ENCODE measurements at places on chromosomes 16 and 17.

GRCh38 chr17:81345228-81346089 is 49.8 kb upstream of the BAHCC1 start:
- H3K36me3 ChIP-seq, result no peaks in the 10 kb centered on the region
- H3K27ac ChIP-seq, result no peak overlapping the region
- peak overlapping the region; percentile 79 for H3K4me3 ChIP-seq

DNA sequence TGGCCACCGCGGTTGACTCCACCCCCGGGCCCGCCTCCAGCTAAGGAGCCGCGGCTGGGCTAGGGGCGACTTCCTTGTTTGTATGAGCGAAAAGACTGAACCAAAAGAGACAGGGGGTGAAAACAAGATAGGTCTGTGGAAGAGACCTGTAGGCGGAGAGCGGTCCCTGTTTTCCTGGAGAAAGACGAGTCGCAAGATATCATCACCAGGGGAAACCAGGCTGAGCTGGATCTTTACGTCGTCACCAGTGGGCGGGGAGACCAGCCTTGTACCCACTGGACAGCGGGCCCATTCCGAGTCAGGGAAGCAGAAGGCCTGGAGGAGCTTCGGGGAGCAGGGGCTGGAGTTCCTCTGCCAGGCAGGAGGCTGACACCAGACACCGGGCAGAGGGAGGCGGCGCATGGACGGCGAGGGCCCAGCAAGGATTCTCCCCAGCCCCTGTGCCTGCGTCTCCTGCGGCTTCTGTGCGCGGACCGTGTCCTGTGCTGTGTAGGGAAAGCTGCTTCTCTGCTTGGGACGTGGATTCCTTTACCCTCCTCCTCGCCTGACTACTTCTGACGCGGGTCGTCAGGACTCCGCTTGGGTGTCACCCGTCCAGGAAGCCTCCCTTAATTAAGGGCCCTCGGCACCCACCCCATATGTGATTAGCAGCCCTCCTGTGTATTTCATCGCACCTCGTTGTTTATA is 10.3 kb upstream of the ARL4D start:
- H3K4me1 ChIP-seq, result no peaks in the 10 kb centered on the region
- H3K4me3 ChIP-seq, result peak overlapping the region; percentile 65
- no peaks in the 10 kb centered on the region for H3K36me3 ChIP-seq
- peak; percentile 55 for DNase-seq

- peaks cover 33% of the 10 kb centered on the region for H3K4me1 ChIP-seq
- no peak overlapping the region for H3K27ac ChIP-seq
- H3K27me3 ChIP-seq, result no peaks in the 10 kb centered on the region
- no peaks in the 10 kb centered on the region for H3K36me3 ChIP-seq
- no peak for DNase-seq
These were observed 5.3 kb upstream of the COL1A1 start for GRCh38 chr17:50206604-50207293.

DNA sequence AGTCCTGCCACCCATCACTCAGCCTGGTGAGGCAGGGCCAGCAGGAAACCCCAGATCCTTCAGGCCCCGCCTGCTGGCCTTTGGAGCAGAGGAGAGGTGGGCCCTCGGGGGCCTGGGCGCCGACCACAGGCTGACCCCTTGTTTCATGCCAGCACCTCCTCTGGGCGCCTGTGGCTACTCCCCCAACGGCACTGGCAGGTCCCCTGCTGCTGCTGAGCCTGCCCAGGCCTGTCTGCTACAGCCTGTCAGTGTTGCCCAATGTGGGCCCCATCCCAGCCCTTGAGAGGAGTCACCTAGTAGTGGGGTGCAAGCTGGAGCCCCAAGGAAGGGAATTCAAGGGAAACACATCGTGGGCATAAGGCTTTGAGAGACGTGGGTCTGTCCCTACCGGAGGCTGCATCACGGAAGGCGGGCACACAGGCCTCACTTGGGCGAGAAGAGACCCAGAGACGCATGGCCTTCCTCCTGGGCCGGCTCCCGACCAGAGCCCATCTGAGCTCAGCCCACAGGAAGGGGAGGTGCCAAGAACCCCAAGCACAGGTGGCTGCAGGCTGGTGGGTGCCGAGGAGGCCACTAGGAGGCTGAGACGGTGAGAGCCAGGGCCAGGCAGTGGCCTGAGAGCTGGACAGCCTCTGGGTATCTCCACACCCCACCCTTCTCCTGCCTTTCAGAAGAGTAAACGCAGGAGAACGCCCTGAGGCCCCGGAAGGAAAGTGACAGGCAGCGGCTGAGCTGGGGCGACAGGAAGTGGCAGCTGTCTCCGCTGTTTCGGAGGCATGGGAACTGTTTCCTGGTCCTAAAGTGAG is 8.0 kb upstream of the FASN start:
- DNase-seq, result peak; percentile 76
- peaks cover 3% of the 10 kb centered on the region for H3K36me3 ChIP-seq
- no peak overlapping the region for H3K4me3 ChIP-seq
- H3K4me1 ChIP-seq, result peaks cover 18% of the 10 kb centered on the region

GRCh38 chr17:12047681-12048376 is 27.2 kb downstream of the MAP2K4 start:
- no peak overlapping the region for H3K4me3 ChIP-seq
- H3K27ac ChIP-seq, result no peak overlapping the region
- H3K4me1 ChIP-seq, result peaks cover 3% of the 10 kb centered on the region

GRCh38 chr16:88318521-88318920 is 64.2 kb upstream of the ZNF469 start:
- no peaks in the 10 kb centered on the region for H3K36me3 ChIP-seq
- DNase-seq, result no peak
- H3K27ac ChIP-seq, result no peak overlapping the region
- no peak overlapping the region for H3K4me3 ChIP-seq

GRCh38 chr16:71727551-71728324 is 3.2 kb upstream of the PHLPP2 start:
- H3K27me3 ChIP-seq, result no peaks in the 10 kb centered on the region
- no peaks in the 10 kb centered on the region for H3K4me1 ChIP-seq
- no peak overlapping the region for H3K27ac ChIP-seq
- no peak overlapping the region for H3K4me3 ChIP-seq
- DNase-seq, result no peak
- peaks cover 6% of the 10 kb centered on the region for H3K36me3 ChIP-seq

GRCh38 chr17:64531955-64532371 is 25.2 kb downstream of the CEP95 start:
- no peak overlapping the region for H3K4me3 ChIP-seq
- no peaks in the 10 kb centered on the region for H3K27me3 ChIP-seq
- H3K36me3 ChIP-seq, result peaks cover 31% of the 10 kb centered on the region
- H3K27ac ChIP-seq, result no peak overlapping the region

DNA sequence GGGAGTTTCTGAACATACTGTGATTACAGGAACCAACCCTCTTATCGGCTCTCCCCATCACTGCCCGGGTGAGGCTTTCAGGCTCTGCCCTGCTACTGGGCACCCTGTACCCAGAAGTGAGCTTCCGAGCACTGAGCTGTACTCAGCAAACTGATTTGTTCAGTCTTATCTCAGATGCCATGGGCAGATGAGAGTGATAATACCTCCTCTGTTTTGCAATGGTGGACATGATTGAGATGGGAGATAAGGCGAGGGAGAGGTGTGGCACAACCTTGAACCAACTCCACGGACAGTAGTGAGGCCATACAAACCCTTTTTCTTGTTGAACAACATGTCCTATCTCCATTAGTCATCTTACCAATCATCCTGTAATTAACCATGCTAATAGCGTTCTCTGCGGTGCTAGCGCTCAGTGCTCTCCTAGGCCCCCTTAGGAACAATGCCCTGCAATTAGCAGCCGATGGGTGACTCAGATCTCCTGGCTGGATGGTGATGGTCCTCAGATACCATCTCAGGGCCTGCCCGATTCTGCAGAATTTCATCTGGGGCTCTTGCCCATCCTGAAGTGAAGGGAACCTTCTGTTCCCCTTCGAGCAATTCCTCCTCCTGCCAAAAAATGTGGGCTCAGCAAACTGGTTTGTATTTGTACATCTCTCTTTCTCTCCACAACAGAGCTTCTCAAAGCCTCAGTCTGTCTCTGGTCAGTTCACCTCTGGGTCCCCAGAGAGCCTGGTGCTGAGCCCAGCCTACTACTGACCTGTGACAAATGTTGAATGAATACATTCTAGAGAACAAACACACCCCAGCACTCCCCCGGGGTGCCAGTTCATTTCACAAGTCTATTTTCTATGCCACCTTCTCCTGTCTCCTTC is 139.3 kb upstream of the IRX3 start:
- H3K27me3 ChIP-seq, result no peaks in the 10 kb centered on the region
- H3K27ac ChIP-seq, result no peak overlapping the region
- DNase-seq, result no peak
- no peaks in the 10 kb centered on the region for H3K4me1 ChIP-seq
- no peaks in the 10 kb centered on the region for H3K36me3 ChIP-seq

DNA sequence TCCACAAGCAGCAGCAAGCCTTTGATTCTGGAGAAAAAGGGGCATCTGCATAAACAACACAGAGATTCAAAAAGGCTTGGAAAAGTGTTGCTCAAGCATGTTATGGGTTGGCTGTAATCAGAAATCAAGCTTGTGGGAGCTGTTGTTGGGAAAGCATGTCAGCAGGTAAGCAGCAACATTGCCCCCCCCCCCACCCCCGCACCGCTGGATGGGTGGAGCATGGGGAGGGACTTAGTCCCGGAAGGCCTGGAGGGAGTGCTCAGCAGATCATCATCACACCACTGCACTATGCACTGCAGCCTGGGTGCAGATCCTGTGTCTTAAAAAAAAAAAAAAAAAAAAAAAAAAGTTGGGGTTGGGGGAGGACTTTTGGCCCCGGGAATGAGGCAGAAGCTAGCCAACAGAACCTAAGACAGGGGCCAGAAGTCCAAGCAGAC is 16.8 kb upstream of the AKAP1 start:
- no peaks in the 10 kb centered on the region for H3K27me3 ChIP-seq
- H3K36me3 ChIP-seq, result no peaks in the 10 kb centered on the region

GRCh38 chr16:85606904-85607303 is 6.2 kb upstream of the GSE1 start:
- H3K36me3 ChIP-seq, result no peaks in the 10 kb centered on the region
- no peak overlapping the region for H3K27ac ChIP-seq
- H3K27me3 ChIP-seq, result no peaks in the 10 kb centered on the region
- H3K4me3 ChIP-seq, result no peak overlapping the region

- H3K27me3 ChIP-seq, result no peaks in the 10 kb centered on the region
- no peaks in the 10 kb centered on the region for H3K36me3 ChIP-seq
- no peaks in the 10 kb centered on the region for H3K4me1 ChIP-seq
- no peak overlapping the region for H3K4me3 ChIP-seq
- no peak for DNase-seq
These were observed 88.5 kb downstream of the SMG6 start for GRCh38 chr17:2214929-2215615.

GRCh38 chr16:86819533-86819892 is 241.2 kb downstream of the FOXL1 start:
- H3K27me3 ChIP-seq, result no peaks in the 10 kb centered on the region
- no peaks in the 10 kb centered on the region for H3K36me3 ChIP-seq
- no peak overlapping the region for H3K4me3 ChIP-seq
- H3K27ac ChIP-seq, result no peak overlapping the region

GRCh38 chr17:65182233-65182632 is 45.1 kb downstream of the RGS9 start:
- no peaks in the 10 kb centered on the region for H3K36me3 ChIP-seq
- peaks cover 10% of the 10 kb centered on the region for H3K4me1 ChIP-seq
- no peak overlapping the region for H3K4me3 ChIP-seq
- H3K27me3 ChIP-seq, result no peaks in the 10 kb centered on the region

DNA sequence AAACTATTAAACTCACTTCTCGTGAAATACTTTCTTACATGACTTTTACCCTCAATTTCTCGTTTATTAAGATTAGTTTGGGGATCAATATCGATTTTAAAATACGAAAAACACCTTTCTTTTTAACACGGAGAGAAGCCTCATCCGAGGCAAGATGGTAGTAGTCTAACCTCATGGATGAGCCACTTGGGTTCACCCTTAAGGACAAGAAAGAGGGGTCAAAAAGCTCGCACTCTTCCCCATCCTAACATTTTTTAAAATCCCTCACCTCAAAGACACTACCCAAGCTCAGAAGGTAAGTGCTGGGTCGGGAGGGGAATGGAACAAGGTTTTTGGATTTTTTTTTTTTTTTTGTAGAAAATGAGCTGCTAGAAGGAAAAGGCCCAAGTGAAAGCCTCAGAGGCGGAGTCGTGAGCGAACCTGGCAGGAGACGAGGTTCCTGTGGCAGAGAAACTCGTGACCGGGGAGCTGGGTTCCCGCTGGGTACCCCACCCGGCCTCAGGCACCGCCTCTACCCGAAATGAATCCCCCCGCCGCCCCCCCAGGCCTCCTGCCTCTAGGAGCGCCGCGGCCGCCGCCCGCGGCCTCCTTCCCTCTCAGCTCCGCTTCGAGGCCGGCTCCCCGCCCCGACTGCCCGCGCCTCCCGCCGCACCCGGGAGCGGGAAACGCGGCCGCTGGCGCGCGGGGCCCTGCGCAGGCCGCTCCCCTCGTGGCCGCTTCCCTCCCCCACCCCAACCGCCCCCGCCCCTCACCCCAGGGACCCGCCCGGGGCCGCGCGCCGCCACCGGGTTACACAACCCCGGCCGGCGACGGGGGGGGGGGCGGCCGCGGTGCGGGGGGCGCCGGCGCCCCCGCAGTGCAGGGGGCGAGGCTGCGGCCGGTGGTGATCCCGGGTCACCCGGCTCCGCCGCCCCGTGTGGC is 1.6 kb downstream of the NUFIP2 start:
- no peak for DNase-seq
- H3K27me3 ChIP-seq, result no peaks in the 10 kb centered on the region
- no peaks in the 10 kb centered on the region for H3K4me1 ChIP-seq
- H3K4me3 ChIP-seq, result peak overlapping the region; percentile 94

DNA sequence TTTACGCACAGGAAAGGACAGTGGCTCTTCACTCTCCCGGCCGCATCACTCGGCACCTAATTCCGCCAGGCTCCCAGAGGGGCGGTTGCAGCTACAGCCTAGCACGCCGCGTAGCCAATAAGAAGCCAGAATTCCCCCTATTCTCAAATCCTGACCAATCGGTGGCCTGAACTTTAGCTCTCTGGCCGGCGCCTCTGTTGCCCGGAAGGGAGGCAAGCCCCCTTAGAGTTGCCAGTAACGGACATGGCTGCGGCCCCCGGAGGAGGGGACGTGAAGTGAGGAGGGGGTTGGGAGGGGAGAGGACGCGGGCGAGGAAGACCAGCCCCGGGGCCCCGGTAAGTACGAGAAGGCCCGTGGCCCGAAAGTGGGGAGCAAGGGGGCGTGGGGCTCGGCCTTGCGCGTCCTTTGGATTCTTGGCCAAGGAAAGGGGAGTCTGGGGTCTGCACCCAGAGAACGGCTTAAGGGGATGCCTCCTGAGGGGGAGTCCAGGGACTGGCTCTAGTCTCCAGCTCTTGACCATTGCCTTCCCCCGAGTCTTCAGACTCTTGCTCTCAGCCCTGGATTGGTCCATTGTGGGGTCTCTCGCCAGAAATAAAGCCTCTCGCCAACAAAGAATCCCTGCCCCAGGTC is at the start of gene TMEM94:
Gene TMEM94, plus strand, starts transcription at position 219 of the 630 bp plus-strand sequence. CDS start 15,271 bp downstream, outside the sequence.
- H3K4me1 ChIP-seq, result no peaks in the 10 kb centered on the region
- no peak within 1 kb of the TSS for H3K27ac ChIP-seq
- H3K4me3 ChIP-seq, result peak within 1 kb of the TSS; percentile 76
- no peaks in the 10 kb centered on the region for H3K36me3 ChIP-seq
- DNase-seq, result peak; percentile 90
- H3K27me3 ChIP-seq, result no peaks in the 10 kb centered on the region

DNA sequence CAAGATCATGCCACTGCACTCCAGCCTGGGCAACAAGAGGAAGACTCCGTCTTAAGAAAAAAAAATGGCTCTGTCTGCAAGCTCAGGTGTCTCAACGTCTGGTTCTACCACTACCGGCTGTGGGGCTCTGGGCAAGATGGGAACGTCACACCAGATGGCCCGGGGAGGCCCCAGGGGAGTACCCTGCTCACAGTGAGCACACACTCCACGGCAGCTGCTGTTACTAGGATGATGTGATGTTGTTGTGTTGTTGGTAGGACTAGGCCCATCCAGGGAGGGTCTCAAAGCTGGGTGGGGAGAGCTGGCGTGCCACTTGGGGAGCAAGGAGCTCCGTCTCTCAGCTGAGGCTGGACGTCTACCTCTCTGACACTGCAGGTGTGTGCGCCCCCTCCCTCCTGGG is 9.4 kb upstream of the NPTX1 start:
- H3K27ac ChIP-seq, result no peak overlapping the region
- H3K36me3 ChIP-seq, result no peaks in the 10 kb centered on the region
- peaks cover 4% of the 10 kb centered on the region for H3K27me3 ChIP-seq
- H3K4me1 ChIP-seq, result peaks cover 3% of the 10 kb centered on the region
- no peak for DNase-seq
